Stimulated activated CD4-positive, alpha-beta T cell treated with anti-CD3 and anti-CD28 coated beads, Interleukin-12 subunit alpha, Interleukin-12 subunit beta, amount 100 ng/mL, for 48 hours (primary cell): ENCODE measurements at places on chromosomes 16 and 17.

DNA sequence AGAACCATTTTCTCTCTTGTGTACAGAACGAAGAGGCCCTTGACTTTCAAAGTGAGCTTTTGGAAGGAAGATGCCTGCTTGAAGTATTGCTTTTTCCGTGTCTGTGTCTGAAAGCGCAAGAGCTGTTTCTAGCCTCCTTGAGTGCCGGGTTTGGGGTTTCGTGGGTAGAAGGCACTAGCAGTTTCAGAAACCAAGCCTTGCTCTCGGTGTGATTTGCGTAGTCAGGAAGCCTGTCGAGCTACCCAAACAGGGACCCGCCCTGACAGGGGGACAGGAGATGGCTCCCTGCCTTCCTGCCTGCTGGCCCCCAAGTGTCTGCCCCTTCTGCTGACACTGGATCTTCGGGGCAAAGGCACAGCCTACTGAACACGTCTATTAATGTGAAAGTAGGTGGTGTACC is 322.0 kb downstream of the MAF start:
- peak; percentile 63 for DNase-seq

DNA sequence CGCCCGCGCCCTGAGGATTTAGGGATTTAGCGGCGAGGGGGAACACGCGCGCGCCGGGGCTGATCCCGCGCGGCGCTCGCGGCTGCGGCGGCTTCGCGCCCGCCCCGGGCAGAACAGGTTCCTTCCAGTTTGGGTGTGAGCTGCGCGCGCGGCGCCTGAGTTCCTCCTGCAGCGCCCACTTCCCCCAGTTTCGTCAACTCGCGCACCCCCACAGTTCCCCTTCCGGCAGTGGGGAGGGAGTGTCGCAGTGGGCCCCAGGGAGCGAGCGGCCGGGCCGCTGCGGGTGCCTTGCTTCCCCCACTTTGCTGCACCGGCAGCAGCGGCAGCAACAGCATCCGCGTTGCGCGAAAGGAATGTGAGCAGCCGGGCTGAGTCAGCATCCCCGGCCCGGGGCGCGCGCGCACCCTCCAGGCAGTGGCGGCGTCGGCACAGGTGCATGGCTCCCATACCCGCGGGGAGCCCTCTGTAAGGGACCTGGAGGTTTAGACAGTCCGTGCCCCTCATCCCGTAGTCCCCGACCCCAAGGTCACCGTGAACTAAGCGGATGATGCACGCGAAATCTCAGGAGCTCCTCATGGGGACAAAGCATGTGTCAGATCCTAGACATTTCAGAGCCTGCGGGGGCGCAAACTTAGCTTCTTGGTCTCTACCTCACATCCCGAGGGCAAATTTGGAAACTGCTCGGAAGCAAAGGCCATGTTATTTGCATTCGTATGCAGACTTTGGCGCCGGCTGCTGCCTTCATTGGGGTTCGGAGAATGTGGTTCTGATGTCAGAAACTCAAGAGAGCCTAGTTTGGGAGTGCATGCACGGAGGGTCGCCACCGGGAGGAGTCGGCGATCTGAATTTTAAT is 767 bp downstream of the ARSG start:
- DNase-seq = peak; percentile 80

GRCh38 chr16:57537194-57537505 is 779 bp upstream of the CCDC102A start:
- no peak for DNase-seq

GRCh38 chr17:48202959-48203358 is 95.4 kb downstream of the SNX11 start:
- DNase-seq = no peak

- no peak for DNase-seq
Measured at GRCh38 chr16:17199135-17199534, 271.6 kb downstream of the XYLT1 start.
